ENCODE measurements at places on chromosomes 1 and 21. TPM values are rescaled to one million over a fixed set of nuclear protein-coding genes. Genes with fewer than 3 reads are reported as not detected.

GJA8 gene
- polyA plus RNA-seq = not detected

CLCA1 gene
- not detected for polyA plus RNA-seq

HRNR gene
- not detected for polyA plus RNA-seq

GRCh38 chr1:66374148-66374547 is 159.8 kb upstream of the SGIP1 start:
- no peak for DNase-seq
- H3K36me3 ChIP-seq = peaks cover 1% of the 10 kb centered on the region
- H3K27ac ChIP-seq = no peak overlapping the region

- H3K36me3 ChIP-seq = no peaks in the 10 kb centered on the region
- H3K4me1 ChIP-seq = no peaks in the 10 kb centered on the region
- no peak overlapping the region for H3K4me3 ChIP-seq
- no peak for DNase-seq
Measured at GRCh38 chr1:72662918-72663317, 380.6 kb upstream of the NEGR1 start.

- H3K4me1 ChIP-seq = peaks cover 46% of the 10 kb centered on the region
- peak overlapping the region; percentile 6 for H3K27ac ChIP-seq
- H3K27me3 ChIP-seq = no peaks in the 10 kb centered on the region
- DNase-seq = peak; percentile 83
Measured at GRCh38 chr1:32201011-32201855, 838 bp downstream of the CCDC28B start.

DNA sequence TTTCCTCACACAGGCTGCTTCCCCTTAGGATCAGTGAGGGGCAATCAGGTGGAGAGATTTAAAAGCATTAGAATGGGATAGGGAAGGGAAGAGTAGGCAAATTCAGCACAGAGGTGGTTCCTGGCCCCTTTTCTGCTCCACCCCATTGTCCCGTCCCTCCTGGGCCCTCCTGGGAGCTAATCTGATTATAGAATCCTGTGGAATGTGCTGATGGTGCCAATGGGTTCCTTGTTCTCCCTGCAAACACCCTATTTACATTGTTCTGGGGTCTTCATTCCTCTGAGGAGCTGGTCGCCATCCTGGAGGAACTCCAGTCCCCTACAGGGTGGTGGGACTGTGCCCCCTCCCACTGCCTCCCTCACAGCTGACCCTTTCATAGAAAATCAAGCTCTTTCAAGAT is 34.4 kb upstream of the LRP8 start:
- H3K4me1 ChIP-seq = no peaks in the 10 kb centered on the region
- H3K4me3 ChIP-seq = no peak overlapping the region
- no peaks in the 10 kb centered on the region for H3K36me3 ChIP-seq

DNA sequence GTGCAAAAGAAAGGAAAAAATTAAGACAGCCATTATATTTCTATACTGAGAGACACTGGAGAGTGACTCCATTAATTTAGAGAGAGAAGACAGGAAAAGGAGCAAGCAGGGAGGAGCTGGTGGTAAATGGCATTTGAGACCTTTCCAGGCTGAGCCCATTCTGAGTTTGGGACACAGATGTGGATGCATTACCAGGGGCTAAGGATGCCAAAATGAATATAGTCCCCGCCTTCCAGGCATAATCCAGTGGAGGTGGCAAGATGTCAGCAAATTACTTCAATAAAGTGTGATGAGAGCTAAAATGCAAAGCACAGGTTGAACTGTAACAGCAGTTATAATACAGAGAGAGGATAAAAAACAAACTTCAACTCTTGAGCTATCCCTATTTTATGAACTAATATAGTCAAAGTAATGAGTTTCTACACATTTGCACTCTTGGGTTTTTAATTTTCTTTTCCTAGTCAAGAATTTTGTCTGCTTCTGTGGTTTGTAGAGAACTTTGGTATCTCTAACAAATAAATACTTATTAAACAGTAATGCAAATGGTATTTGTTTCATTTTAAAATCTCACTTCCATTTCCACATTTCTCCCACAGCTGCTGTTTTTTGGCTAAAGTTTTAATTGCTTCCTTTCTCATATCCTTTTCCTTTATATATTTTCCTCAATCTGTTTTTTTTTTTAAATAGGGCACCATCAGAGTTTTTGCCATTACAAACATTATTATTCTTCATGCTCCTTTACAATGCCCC is 228.2 kb upstream of the KCNK2 start:
- no peak for DNase-seq
- no peaks in the 10 kb centered on the region for H3K27me3 ChIP-seq
- no peaks in the 10 kb centered on the region for H3K36me3 ChIP-seq
- no peak overlapping the region for H3K27ac ChIP-seq
- H3K4me3 ChIP-seq = no peak overlapping the region
- H3K4me1 ChIP-seq = no peaks in the 10 kb centered on the region

DNA sequence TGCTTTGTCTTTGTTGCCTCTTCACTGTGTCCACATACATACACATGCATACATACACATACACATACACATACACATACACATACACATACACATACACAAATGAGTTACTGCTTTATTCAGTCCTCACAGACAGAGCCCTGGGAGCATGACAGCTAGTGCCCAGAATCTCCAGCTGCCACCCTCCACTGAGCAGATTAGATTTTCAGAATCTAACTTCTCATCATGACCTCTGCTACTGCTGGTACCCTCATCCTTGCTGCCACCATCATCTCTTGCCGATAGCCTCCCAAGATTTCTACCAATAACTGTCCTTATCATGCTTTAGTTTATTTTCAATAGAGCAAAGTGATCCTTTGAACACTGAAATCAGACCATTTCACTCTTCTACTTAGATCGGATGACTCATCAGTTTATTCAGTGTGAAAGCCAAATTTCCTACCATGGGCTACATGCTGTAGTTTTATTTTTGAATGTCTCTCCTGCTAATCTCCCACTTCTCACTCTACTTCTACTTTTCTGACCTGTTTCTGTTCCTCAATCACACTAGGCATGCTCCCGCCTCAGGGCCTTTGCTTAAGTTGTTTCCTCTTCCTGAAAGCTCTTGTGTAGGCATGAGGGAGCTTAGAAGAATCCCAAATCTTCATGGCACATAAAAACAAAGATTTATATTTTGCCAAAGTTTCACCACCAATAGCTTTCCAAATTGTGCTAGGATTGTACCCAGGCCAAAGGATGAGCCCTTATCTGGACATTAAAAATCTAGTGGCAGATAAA is 43.0 kb downstream of the ATP6V1G3 start:
- no peak for DNase-seq
- no peak overlapping the region for H3K4me3 ChIP-seq
- H3K27ac ChIP-seq = no peak overlapping the region
- H3K36me3 ChIP-seq = no peaks in the 10 kb centered on the region
- H3K4me1 ChIP-seq = no peaks in the 10 kb centered on the region
- no peaks in the 10 kb centered on the region for H3K27me3 ChIP-seq

- DNase-seq = no peak
- H3K27ac ChIP-seq = no peak overlapping the region
- no peaks in the 10 kb centered on the region for H3K27me3 ChIP-seq
- no peaks in the 10 kb centered on the region for H3K36me3 ChIP-seq
- no peak overlapping the region for H3K4me3 ChIP-seq
Measured at GRCh38 chr1:34693081-34693480, 61.8 kb upstream of the GJB5 start.

Data from liver (tissue), 10 donors.